Suppressor macrophage treated with lipopolysaccharide for 4 hours (primary cell): ENCODE measurements at places on chromosomes 4 and X.

DNA sequence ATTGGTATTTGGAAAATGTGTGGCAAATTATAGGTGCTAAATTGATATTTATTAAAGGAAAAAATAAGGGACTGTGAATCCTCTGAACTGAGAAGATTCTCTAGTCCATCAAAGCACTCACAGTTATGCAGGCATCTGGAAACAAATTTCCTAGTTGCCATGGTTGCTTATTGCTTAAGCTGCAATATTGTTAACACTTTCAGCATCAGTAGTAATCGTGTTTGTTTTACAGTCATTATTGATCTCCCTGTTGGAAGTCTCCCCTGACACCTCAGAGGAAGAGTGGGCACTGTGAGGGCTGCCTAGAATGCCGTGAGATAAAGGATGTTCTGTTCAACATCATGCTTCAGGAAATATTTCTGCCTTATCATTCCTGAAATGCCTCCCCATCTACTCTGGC lies 2004.3 kb upstream of the ADGRL3 start:
- no peak for DNase-seq

GRCh38 chrX:116667346-116668134 lies 204.8 kb upstream of the CT83 start:
- DNase-seq = no peak

DNA sequence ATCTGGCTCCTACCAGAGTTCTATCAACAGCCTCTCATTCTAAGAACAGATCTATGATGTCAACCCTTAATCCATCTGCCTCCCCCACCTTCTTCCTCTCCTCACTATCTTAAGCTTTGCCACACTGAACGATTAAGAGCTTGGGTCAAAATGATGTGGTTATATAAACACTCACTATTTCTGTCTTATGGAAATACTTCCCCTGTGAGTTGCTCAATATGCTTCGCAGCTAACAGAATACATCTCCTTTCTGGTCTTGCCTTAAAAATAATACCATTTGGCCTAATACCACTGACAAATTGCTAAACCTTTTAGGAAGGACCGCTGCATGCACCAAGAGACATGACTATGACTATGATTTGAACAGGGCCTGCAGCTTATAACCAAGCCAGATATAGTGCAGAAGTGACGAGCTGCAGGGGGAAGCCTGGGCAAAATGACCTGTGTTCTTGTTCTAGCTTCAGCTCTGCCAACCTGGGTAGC lies 130.9 kb downstream of the RNF150 start:
- peak; percentile 21 for DNase-seq

DNA sequence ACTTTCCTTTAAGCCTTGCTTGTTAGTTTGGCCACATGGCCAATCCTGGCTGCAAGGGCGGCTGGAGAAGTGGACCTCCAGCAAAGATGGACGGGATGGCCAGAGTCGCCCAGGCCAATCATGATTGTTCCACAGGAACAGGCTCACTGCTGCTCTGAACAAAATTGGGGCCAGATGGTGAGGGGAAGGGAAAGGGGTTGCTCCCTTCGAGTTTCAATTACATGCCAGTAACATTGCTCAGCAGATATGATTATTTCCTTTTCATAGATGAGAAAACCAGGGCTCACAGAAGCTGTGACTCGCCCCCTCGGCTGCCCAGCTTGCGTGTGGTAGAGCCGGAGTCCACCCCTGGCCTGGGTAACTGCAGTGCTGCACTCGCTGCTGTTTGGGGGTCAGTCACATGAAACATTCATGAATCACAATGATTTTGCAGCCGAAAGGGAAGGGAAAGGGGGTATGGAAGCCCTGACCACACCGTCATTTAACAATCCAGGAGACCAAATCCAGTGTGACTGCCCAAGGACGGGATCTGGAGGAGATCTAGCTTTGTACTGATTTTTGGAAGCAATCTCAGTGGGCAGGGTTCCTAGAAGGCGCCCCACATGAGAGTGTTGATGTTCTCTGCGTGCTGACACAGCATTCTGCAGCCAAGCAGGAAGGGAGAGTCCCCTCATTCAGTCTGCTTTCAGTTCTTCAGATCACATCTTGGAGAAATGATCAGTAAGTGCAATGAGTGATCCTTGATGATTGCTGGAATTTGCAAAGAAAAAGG lies 77.3 kb upstream of the MSX1 start:
- DNase-seq = no peak

DNA sequence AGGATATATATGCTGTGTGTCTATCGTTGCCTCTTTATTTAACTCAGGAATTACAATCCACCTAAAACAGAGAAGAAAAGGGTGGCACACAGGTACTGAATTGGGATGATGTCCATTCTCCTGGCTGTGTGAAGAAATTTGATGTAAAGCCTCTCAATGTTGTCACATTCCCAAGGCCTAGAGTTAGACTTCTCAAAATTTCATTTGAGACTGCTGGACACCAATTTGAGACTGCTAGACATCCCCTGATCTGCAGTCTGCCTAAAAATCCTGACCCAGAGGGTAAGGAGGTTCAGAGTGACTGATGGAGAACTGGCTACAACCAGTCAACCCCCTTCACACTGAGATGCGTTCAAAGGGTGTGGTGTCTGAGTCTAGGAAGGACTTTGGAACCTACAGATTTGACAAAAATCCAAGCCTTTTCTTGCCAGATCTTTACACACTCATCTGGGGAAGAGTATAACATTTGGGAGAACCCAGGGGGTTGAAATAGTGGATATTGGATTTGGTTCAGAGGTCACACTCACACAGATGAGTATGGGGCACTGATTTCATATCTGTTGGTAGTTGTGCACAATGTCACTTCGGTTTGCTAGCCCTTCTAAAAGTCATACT lies 4.9 kb upstream of the PRDM8 start:
- no peak for DNase-seq

DNA sequence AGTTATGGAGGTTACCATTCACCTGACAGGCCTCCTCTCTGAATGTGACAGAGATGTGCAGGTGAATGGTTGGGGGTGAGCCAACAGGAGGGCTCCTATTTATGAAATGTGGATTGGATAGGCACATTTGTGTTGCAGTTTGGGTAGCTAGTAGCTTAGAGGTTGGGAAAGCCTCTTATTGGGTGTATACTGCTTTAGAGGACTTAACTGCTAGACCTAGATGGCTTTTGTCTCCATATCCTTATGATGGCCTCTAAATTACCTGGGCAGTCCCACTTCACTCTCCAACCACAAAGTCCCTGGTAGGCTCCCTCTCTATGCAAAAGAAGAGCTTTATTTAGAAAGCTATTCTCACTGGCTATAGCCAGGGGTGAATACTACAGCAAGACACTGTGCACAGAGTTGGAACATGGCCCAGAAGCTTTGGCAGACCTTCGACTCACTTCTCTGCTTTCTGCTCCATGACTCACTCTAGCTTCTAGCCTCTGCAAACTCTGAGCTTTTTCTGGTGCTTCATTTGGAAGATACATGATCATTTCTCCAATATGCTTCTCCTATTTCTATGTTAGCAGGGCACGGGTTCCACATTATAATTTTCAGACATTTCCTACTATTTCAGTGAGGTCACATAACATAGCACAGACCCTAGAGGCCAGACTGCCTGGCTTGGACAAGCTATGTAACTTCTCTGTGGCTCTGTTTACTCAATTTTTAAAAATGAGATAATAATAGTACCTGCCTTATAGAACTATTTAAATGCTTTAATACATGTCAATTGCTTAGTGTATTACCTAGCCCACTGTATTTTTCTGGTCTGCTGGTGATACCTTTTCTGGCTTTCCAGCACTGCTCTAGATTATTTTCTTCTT lies 6.0 kb upstream of the VGLL1 start:
- peak; percentile 2 for DNase-seq

DNA sequence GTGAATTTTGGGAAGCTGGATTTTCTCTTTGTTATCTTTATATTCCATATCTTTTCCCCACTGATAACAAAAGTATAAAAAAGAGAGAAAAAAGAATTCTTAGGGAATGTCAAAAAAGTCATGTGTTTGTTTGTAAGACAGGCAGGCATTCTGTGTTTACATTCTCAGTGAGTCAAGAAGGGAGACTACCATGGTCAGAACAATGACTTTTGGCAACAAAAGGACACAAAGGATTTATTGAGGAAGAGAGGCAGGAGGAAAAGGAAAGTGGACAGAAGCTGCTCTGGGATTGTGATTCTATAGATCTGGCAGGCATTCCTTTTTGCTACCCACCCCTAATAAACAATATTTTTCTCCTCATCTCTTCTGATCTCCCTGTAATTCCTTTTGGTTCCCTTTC lies 5.9 kb upstream of the ANK2 start:
- no peak for DNase-seq

- peak; percentile 62 for DNase-seq
Measured at GRCh38 chrX:41442824-41443550, 4.2 kb upstream of the NYX start.
